ENCODE measurements at places on chromosomes 12 and 14. TPM values are rescaled to one million over a fixed set of nuclear protein-coding genes. Genes with fewer than 3 reads are reported as not detected.

Gene RERG
- total RNA-seq = 55.7 TPM

Gene NPAS3
- not detected for total RNA-seq

Gene RPL10L
- not detected for total RNA-seq

Gene RPGRIP1
- total RNA-seq = not detected

GRCh38 chr14:65345266-65345665, 67.3 kb upstream of the FUT8 start:
- no peak for DNase-seq
- no peaks in the 10 kb centered on the region for H3K36me3 ChIP-seq
- no peaks in the 10 kb centered on the region for H3K27me3 ChIP-seq
- no peak overlapping the region for H3K4me3 ChIP-seq
- H3K4me1 ChIP-seq = no peaks in the 10 kb centered on the region
- no peak overlapping the region for H3K27ac ChIP-seq

DNA sequence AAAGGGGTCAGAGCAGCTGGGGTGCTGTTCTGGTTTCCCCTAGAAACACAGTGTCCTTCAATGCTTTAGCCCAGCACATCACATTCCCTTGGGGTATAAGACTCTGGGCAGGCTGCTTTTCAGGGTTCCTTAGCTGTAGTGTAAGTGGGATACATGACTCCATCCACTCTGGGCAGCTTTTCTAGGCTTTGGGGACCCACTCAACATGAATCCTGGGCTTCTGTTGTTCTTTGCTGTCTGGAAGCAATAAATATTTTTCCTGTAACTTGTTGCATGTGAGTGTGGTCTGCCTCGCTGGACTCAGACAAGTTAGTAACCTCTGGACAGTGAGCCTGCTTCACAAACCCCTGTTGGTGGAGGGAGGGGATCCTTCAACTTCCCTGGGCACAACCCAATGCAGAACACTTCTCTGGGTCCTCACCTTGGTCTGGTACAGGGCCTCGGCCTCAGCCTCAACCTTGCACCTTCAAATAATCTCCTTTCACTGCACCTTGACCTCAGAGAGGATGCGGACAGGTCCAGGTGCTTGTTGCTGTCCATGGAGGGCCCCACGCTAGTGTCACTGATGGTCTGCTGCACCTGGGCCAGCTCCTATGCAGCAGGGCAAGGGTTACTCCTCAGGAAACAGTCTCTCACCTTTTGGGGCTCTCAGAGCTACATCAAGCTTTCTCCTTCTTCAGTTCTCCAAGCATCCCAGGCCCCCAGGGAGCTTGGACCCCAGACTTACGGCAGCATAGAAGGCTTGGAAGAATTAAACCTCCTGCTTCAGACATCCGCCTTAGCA, 13.5 kb upstream of the KRT73 start:
- H3K36me3 ChIP-seq = no peaks in the 10 kb centered on the region
- H3K27me3 ChIP-seq = no peaks in the 10 kb centered on the region
- no peaks in the 10 kb centered on the region for H3K4me1 ChIP-seq
- no peak for DNase-seq
- H3K27ac ChIP-seq = no peak overlapping the region
- no peak overlapping the region for H3K4me3 ChIP-seq

DNA sequence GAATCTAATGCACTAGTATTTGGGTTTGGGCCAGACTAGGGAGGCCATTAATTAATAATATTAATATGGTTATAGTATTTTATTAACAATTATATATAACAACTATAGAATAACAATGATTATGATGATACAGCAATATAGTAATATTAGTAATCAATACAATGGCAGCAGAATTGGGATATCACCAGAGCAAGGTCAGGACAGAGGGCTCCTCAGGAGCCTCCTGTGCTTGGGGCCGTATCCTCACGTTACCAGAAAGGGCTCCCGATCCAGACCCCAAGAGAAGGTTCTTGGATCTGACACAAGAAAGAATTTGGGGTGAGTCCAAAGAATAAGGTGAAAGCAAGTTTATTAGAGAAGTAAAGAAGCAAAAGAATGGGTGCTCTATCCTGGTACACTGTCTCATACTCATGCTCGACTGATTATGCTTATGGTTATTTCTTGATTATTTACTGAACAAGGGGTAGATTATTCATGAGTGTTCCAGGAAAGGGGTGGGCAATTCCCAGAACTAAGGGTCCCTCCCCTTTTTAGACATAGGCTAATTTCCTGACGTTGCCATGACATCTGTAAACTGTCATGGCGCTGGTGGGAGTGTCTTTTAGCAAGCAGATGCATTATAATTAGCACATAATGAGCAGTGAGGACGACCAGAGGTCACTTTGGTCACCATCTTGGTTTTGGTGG, 61.6 kb downstream of the RIN3 start:
- H3K4me3 ChIP-seq = no peak overlapping the region
- H3K4me1 ChIP-seq = no peaks in the 10 kb centered on the region
- no peak for DNase-seq
- H3K27me3 ChIP-seq = no peaks in the 10 kb centered on the region
